ENCODE measurements at places on chromosomes 7 and 10.

GRCh38 chr10:69515699-69516259 is 57.4 kb downstream of the NEUROG3 start:
- peak; percentile 68 for DNase-seq

DNA sequence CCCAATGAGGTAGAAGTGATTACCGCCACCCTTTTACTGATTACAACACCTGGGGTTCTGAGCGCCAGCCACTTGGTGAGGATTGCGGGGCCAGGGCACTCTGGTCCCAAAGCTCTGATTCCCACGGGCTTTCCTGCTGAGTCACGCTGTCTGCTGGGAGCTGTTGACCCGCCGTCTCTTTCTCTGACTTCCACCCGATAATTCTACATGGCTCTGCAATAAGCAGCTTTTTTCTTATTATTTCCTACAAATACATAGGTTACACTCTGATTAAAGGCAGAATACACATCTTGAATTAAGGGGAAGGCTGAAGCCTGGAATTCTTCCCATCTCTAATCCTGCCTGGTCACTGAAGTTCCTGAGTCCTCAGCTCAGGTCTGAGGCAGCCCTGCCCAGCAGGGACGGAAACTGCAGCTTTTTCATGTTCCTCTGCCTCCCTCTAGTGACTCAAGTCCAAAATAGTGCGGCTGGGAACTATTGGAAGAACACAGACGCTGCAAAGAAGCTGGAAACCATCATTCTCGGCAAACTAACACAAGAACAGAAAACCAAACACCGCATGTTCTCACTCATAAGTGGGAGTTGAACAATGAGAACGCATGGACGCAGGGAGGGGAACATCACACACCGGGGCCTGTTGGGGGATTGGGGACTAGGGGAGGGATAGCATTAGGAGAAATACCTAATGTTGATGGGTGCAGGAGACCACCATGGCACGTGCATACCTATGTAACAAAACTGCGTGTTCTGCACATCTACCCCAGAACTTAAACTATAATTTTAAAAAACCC is 178.3 kb downstream of the PRKCQ start:
- DNase-seq = peak; percentile 39

DNA sequence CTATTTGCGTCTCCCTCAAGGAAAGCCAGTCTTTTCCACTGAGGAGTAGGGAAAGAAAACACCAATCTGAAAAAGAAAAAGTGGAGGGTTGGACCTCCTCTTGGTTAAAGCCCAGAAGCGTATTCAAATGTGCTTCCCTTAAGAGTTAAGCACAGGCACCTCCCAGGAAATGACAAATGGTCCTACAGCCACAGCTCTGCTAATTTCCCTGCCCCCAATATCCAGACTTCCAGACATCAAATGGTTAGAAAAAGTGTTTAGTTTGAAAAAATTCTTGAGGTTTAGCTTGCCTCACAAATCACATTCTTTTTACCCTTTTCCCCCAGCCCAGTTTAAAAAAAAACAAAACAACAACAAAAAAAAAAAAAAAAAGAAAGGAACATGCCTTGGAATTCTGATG is 19.0 kb upstream of the COL1A2 start:
- no peak for DNase-seq

- no peak for DNase-seq
Measured at GRCh38 chr7:137834552-137834951, 12.2 kb downstream of the DGKI start.

DNA sequence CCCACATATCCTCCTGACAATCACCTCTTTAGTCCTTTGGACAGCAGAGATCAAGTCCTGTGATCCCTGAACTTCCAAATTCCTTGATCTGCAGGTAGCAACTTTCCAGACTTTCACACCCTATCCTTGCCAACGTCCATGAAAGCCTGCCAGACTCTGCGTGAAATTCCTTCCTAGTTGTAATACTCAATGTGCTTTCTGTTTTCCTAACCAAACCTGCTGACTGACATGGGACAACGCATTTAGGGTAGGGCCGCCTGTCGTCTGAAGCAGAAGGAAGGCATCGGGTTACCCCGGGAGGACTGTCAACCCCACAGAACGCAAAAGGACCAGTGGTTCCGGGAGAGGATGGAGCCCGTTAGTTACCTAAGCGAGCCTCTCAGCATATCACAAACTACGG is 23.9 kb downstream of the ITGA8 start:
- no peak for DNase-seq

GRCh38 chr7:146136357-146136875 is 19.8 kb downstream of the CNTNAP2 start:
- DNase-seq = no peak

DNA sequence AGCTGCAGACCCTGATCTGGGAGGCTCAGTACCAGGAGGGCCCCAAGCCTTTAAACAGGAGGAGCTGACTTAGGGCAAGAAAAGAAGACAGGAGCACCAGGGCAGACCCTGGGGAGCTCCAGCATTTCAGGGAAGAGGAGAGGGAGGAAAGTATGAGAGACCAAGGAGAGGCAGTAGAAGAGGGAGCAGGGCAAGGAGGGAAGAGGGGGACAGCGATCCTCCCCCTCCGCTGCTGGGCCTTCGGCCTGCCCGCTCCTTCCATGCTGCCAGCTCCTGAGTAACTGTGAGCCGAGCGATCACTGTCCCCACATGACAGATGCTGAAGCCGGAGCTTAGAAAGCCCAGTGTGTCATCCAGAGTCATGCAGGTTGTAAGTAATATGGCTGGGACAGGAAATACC is 65.9 kb downstream of the ALOX5 start:
- no peak for DNase-seq

GRCh38 chr7:96188174-96188581 is 133.7 kb downstream of the SLC25A13 start:
- DNase-seq = no peak

- DNase-seq = no peak
Measured at GRCh38 chr10:93390306-93391090, 91.6 kb downstream of the MYOF start.

GRCh38 chr10:113666682-113667252 is 2.9 kb upstream of the NRAP start:
- DNase-seq = no peak

GRCh38 chr10:72951760-72952159 is 2.8 kb downstream of the PLA2G12B start:
- no peak for DNase-seq

GRCh38 chr10:33240931-33241330 is 93.5 kb downstream of the NRP1 start:
- DNase-seq = no peak

DNA sequence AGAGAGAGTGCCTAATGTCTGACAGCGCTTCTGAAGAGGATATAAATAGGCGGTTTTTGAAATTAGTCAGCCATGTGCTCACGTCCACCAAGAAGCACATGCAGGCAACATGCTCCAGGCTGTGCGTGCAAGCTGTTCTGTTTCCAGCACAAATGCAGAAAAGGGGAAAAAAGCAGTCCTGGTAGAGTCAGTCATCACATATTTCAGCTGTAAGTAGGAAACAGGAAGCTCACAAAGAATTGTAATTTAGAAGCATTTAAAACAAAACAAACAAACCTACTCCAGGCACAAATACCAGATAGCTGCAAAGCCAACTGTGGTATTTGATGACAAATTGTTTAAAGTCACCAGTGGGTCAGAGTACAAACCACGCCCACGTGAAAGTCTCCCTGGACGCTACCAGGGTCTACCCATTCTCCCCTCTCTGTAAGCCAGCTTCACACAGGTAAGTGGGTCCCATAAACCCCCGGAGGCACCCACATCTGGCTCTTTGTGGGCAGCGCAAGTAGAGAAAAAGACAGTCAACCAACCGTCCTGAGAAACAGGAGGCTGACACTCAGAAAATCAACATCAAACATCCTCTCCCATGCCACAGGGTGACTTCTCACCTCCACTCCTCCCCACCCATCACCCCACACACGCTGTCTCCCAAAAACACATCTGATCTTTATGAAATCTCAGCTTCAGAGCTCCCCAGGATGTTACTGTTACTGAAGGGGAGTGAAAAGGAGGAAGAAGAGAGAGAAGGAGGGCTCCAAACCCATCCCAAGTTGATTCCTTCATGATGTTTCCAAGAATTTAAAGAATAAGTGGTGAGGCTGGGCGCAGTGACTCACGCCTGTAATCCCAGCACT is 186.4 kb downstream of the FAM107B start:
- no peak for DNase-seq

GRCh38 chr10:60203993-60204618 is 185.6 kb downstream of the ANK3 start:
- DNase-seq = no peak

DNA sequence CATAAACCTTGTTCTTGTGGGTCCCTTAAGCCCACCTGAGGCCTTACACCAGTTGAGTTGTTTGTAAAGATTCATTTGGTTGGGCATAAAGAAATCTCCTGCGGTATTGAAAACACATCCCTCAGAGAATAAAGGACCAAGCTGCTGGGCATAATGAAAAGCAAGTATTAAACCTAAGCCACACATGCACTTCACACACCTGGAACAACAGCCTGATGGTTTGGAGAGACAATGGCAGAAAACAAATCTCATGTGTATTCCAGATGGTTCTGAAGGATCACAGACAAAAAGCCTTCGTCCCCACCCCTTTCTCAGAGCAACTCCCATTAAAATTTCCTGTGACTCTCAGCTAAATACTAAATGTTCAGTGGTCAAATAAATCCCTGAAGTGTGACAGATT is 44.2 kb downstream of the FEZF1 start:
- DNase-seq = no peak

- no peak for DNase-seq
Measured at GRCh38 chr7:112981966-112982365, 104.7 kb downstream of the GPR85 start.

DNA sequence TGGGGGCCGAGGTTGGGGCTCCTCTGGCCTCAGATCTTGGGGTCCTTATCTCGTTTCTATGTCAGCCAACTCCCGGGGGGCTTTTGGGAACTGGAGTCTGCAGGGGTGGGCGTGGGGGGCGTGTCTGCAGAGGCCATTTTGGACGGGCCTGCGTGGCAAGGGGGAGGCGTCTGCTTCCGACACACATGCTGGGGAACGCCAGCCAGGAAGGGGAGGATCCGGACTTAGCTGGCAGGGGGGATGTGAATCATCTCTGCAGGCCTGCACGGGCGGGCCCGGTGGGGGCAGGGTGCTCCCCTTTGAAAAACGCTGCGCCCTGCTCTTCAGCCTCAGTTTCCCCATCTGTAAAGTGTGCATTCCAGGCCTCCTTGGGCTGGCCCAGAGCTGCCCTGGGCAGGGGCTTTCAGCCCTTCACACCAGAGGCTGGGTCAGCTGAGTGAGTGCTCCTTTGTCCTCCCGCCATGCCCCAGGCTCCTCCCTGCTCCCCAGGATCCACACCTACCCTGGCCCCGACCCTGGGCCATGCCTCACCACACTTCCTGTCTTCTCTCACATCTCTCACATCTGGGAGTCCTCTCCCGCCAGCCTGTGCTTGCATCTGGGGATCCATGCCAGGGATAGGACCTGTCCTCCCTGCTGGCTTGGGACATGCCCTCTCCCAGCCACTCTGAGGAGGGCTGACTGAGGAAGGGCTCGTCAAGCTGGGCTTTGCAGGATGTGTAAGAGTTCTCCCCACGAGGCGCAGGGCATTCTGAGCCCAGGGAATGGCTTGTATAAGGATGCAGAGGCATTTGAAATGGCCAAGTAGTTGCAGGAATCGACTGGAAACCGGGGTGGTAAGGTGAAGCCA is 172.6 kb upstream of the TNRC18 start:
- DNase-seq = no peak

DNA sequence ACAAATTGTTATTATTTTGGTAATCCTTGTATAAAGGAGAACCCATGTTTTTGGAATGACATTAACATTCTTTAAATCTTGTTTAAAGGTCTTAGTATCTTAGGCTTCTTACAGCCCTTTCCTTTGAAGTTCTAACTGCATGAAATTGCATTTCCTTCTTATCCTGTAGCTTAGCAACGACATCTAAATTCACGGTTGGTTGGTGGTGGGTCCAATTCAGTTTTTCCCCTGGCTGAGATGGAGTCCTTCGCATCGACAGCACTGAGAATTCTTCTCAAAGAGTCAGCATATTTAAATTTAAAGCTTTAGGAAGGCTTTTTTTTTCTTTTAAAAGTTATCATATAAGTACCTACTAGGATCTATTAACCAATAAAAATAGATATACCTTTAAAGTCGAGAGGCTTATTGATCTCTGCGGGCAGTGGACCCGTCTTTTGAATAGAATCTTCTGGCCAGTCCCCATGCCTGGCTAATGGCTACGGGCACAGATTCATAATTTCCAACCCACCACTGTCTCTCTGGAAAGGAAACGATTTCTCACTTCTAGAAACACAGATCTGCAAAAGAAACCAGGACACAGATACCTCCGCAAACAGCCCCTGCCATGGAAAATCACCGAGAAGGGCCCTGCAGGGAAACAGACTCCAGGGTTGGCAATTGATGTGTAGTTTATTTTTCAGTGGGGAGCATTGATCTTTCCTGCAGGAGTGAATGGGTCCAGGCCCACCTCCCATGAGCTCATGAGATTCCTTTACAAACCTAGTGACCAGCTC is 63.4 kb downstream of the RAMP3 start:
- no peak for DNase-seq
